ENCODE measurements at places on chromosomes 13 and 19.

DNA sequence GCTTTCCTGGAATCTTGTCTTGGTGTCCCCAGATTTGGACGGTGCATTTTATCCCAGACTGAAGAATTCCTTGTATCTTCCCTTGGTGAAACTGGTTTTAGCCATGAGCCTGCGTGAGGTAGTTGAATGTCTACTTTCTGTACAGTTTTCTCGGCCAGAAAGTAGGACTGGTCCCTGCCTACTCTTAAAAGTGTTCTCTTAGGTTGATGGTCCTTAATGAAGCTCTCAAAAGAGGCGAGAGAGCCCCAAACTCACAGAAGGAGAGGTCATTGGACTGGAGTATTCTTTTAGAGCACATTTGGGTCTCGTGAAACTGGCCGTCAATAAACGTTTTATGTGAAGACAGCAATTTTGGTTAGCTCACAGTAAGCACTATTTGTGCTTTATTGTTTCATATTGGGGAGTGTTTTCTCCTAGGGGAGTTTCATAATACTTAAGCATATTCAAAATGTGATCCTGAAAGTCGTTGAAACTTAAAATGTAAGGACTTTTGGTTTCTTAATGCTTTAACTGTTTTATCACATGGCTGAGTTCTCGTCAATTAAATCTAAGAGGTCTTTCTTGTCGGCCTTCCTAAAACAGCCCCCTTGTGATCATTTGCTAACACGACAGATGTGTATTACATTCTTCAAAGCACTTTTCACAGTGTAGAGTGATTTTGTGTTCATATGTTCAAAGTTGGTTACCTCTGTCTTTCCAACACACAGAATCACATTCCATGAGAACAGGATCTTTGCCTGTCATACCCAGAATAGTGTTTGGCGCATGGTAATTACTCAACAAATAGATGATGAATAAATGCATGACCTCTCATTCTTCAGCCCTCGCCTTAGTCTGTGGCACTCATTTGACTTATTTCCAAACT is 889 bp downstream of the GTF2F2 start:
- DNase-seq = no peak

DNA sequence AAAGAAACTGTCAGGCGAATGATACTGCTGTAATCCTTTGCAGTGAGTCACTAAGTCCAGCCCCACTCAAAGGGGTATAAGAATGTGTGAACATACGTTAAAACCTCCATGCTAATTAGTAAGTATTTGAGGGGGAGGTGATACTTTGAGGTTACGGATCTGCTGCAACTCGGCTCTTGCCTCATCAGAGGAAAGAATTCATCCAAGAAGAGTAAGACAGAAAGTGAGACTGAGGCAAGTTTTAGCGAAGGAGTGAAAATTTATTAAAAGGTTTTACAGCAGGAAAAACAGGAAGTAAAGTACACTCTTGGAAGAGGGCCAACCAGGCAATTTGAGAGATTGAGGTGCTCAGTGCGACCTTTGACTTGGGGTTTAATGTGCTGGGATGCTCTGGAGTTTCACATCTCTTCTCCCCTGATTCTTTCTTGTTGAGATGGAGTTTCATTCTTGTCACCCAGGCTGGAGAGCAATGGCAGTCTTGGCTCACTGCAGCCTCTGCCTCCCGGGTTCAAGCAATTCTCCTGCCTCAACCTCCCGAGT is 9.8 kb downstream of the CLEC4M start:
- DNase-seq = peak; percentile 68

- DNase-seq = no peak
Observed at GRCh38 chr13:21973437-21974125, 302.7 kb downstream of the FGF9 start.

GRCh38 chr19:55299991-55300390 is 16.2 kb downstream of the BRSK1 start:
- DNase-seq = no peak

DNA sequence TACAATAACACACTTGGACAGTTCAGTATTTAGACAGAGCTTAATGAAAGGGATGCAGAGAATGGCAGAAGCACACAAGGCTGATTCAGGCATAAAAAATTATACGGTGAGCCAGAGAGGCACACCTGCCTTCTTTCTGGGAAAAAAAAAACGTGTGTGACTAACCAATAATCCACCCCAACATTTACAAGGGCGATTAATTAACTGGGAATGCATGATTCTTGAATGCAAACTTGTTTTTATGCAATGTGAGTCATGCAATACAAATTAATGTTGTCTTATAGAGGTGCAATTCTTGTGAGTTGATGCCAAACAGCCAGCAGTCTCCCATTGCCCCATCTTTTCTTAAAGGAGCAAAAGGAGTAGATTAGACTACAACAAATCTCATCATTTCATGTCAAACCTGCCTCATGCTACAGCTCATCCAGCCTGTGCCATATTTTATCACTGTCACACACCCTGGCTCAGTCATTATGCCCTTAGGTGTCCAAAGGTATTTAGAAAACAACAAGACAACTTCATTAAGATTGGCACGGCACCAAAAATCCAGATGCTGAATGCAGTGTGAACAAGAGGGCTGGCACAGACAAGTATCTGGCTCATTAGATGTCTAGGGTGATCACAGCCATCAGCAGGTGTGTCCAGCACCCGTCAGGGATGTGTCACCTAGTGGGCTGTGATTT is 721.1 kb downstream of the EFNB2 start:
- no peak for DNase-seq

GRCh38 chr19:18294467-18294864 is 13.0 kb upstream of the JUND start:
- DNase-seq = no peak

DNA sequence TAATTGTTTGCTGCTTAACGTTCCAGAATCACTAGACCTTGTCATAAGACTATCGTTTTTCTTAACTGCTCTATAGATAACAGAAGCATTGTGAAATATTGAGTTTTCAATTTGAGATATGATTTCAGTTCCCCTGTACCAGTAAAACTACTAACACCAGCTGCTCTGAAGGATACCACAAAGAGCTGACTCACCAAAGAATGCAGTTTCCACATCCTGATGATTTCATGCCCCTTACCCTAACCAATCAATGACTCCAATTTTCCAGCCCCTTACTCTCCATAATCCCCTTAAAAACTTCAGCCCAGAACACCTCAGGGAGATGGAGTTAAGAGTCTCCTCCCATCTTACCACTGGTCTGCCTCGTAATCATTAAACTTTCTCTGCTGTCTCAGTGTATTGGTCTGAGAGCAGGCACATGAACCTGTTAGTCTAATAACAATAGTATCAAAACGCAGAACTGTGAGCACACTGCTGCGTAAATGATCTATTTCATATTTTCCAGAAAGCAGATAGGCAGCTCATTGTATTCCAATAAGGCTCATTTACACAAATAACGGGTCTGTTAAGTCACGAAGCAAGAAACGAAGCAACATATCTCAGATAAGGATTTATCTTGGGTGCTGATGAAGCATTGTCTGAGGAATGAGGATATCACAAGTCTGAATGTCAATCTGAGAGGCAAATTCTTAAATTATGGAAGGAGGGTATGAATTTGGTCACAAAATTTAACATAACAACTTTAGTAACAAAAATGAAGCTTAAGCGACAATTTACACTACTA is 14.1 kb upstream of the CCNA1 start:
- DNase-seq = peak; percentile 32

- DNase-seq = peak; percentile 47
Observed at GRCh38 chr13:76879203-76879882, 6.9 kb downstream of the KCTD12 start.
